ENCODE measurements at places on chromosomes 2 and 18.

DNA sequence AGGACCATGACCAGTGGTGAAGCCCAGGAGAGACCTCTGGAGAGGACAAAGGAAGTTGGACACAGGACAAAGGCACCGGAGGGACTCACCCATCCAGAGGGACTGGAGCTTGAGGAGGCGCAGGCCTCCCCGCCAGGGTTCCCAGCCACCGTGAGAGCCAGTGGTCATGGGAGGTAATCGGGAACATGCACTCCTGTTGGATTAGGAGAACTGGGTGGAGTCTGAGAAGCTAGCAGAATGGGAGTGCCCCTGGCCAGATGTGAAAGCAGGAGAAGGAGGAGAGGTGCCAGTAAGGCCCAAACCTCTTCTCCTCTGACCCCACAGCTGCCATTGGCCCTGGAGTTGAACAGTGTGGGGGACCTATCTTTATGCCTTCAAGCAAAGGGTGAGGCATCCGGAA is 20.3 kb downstream of the POU3F3 start:
- DNase-seq: no peak

- no peak for DNase-seq
Observed at GRCh38 chr18:79525556-79526467, 130.1 kb downstream of the NFATC1 start.

GRCh38 chr2:47165001-47165555 is 10.0 kb upstream of the STPG4 start:
- no peak for DNase-seq

DNA sequence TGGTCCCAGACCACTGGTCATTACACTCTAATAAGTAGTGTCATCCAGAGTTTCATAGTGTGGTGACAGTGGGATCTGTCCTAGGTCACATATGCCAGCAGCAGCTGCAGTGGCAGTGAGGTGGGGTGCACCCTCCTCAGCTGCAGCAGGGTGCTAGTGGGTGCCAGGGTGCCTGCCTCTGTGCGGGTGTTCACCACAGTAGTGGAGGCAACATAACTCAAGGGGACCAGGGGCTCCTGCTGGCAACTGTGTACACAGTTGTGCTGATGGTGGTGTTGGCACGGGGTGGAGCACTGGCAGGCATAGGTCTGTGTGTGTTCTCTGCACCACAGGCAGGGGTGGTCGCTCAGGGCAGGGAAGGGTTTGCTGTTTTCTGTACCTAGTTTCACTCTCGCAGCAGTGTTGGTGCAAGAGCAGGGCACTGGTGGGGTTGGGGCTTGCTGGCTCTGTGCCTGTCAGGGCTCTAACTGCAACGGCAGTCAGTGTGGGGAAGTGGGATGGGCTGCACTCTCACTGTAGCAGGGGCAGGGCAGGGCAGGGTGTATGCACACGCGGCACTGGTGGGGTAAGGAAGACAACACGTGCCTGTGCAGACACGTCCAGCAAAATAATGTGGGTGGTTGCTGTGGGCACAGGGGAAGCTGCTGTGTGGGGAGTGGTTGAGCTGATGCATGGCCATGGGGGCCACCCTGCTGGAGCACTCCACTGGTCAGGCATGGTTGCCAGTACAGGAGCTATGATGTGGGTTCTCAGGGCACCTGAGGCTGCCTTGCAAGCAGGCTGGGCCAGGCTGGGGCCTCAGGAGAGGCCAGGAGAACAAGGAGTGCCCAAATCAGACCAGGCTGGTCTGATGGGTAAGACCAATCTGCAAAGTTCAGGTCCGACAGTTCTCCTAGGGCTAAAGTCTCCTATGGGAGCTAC is 226.6 kb downstream of the MEIS1 start:
- no peak for DNase-seq

- DNase-seq: no peak
Observed at GRCh38 chr2:152715854-152716428, 1.3 kb downstream of the PRPF40A start.

Measured in astrocyte (in vitro differentiated cells and primary cell).